ENCODE measurements at places on chromosomes 7 and 10.

- DNase-seq, result no peak
Measured at GRCh38 chr10:120578134-120578533, 121.1 kb downstream of the PLPP4 start.

GRCh38 chr7:15248514-15248913, 313.3 kb downstream of the AGMO start:
- no peak for DNase-seq

- no peak for DNase-seq
Measured at GRCh38 chr7:45149606-45150005, 8.0 kb upstream of the RAMP3 start.

GRCh38 chr10:99695761-99696160, 36.2 kb downstream of the COX15 start:
- DNase-seq, result no peak

GRCh38 chr7:17545348-17545747, 246.9 kb downstream of the AHR start:
- no peak for DNase-seq

DNA sequence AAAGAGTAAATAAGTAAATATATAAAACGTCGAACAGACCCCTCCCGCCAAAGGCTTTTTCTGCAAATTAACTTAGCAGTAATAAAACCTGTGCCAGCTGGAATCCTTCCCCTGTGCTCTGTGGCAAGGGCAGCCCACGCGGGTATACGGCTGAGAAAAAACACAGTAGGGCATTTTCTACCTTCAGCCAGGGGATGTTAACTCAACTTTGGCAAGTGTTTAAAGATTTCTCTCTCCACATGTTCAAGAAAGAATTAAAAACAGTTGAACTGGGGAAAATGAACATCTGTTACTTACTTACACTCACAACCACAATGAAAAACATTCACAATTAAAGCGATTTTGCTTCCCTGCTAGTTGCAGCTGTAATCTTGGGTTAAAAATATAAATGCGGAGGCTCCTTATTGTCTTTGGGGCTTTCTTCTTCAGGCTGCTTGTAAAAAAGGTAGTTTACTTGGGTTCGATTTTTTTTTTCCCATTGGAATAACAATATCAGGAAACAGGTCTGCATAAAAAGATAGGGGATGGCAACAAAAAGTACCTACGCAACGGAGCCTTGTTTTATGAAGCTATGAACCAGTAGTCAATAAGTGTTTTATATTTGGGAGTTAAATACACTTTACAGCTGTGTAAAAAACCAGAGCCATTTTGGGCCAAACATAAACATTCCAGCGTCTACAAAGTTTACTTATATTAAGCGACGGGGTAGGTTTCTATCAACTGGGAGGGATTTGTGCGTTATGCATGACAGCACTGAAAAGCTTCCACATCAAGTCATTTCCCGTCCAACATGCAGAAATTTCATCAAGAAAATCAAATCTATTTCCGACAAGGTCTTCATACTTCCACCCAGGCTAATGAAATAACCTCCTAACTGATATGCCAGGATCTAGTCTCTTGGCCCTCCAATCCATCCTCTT, 132.7 kb downstream of the TAX1BP1 start:
- no peak for DNase-seq

DNA sequence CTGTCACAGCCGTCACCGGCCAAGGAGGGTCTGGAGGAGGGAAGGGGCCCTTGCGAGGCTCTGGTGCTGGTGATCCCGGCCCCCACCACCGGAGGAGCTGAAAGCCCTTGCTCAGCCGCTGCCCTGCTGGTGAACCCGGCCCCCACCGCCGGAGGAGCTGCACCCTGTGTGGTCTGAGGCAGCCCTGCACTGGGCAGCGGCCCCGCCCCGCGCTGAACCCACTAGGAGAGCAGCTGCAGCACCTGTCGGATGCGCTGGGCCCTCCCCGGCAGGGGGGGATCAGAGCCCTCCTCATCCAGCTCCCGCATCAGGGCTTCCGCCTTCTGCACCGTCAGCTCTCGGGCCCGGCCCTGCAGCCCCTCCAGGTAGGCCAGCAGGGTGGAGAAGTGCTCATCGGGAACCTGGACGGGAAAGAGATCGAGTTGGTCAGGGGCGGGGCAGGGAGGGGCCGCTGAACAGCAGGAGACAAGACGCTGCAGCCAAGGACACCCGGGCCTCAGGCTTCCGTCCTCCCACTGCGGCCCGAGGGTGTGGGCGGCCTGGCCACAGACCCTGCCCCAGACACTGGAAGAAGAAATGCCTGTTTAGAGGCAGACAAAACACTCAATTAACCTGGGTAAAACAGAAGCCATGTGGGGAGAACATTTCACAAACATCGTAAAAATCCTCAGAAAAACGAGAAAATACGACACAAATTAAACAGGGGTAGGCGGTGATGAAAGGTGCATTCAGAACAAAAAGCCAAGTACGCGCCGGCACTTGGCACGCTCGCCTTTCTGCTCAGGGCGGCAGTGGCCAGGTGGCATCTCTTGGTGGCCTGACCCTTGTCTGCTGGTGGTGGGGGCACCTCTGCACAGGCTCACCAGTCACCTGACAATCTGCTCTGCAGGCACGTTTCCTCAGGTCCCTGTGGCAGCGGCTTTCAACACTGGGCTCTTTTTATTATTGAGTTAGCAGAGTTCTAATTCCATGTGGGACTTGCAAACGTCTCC, 14.7 kb downstream of the CYP2W1 start:
- DNase-seq, result no peak

DNA sequence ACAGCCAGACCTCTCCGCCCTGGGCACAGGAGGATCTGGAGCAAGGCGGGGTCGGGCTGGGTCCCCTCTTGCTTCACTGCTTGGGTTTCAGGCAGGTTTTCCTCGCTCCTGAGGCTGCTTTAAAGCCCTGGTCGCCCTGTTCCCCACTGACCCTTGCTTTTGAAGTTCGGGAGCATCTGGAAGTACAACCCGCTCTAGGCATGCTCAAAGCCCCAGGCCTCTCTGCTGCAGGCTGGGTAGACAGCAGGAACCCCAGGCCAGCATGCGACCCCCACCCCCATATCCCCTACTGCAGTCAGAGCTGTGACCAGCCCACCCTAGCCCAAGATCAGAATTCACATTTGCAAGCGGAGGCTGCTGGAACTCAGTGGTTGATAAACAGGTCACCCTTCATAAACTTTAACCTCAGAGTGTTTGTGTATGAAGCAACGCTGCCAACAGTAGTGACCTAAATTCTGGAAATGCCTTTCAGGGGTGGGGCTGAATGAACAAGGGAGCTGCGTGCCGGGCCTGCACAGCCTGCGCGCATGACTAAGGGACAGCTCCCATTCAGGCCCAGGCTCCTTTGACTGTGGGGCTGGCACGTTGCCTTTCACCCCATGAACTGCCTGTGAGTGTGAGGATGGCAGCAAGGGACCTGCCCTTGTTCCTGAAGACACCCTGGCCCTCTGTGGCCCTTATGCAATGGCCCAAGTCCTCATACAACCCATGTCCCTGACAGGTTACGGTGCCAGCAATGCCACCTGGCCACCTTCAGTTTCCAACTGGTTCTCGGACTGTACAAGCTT, 52.5 kb downstream of the PROSER2 start:
- no peak for DNase-seq

DNA sequence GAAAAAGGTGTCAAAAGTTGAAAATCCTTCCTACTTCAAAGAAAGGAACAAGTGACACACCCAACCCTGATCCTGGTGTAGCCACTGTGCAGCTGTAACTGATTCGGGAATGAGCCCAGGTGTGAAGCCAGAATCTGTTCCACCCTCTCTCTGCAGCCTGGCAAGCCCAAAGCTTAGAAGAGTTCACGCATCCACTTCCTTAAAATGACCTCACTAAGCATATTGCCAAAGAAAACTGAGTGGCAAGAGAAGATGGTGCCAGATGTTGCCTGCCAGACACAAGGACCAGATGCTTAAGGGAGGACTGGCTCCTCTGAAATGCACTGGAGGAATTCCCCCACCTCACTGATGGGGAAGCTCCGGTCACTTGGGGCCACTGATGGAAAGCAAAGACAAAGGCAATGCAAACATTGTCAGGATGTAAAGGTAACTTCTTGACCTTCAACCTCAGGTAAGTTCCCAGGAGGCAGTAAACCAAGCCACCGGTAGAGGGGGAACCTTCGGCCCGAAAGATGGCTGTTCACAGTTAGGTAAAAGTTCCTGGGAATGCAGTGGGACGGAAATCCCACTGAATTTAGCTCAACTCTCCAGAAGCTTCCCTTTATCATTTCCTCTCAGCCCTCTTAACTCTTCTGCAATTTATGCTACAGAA, 554.9 kb downstream of the KCNMA1 start:
- DNase-seq, result no peak

DNA sequence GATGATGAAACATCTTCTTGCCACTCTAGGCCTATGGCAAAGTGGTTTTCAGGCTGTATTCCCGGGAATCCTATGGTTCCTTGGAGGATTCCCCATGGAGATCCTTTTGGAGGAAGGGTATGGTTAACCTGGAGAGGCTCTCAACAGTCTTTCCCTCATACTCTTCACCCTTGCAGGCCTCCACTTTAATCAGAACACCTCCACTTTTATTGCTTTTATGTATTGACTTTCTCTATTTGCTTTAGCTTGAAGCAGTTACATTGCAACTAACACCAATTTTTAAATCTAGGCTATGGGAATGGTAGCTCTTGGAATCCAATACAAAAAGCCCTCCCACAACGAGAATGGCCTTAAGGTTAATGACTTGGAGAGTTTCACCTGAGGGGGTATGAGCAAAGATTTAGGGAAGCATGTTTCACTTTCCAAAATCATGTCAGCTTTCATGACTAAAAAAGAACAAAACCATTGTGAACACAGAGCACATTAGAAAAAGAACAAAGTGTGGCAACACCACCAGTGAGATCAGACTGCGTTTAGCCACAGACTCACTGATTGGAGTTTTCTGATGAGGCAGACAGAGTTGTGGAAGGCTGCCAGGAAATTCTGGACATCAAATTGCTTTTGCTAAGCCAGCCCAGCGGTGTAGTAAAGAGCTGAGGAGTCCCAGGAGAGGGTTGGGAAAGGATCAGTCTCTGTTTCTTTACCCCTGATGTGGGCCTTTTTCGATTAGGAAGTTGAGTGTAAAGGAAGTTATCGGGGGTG, 130.4 kb upstream of the BMPER start:
- DNase-seq, result no peak

DNA sequence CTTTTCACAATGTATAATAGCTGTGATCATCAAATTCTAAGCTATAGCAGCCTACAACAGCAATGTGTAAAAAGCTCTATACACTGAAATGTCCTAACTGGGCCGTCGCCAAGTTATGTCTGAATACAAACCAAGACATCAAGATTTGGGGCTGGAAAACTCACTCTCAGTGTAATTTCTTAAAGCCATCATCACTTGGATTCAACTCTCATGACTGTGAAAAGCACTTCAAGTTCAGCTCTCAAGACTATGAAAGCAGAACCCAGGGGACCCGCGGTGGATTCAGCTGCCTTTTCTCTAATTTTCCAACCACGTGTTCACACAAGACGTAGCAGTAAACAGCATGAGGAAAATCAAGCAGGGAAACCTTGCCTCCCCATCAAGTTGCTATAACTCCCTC, 15.8 kb upstream of the ZNRF2 start:
- no peak for DNase-seq

DNA sequence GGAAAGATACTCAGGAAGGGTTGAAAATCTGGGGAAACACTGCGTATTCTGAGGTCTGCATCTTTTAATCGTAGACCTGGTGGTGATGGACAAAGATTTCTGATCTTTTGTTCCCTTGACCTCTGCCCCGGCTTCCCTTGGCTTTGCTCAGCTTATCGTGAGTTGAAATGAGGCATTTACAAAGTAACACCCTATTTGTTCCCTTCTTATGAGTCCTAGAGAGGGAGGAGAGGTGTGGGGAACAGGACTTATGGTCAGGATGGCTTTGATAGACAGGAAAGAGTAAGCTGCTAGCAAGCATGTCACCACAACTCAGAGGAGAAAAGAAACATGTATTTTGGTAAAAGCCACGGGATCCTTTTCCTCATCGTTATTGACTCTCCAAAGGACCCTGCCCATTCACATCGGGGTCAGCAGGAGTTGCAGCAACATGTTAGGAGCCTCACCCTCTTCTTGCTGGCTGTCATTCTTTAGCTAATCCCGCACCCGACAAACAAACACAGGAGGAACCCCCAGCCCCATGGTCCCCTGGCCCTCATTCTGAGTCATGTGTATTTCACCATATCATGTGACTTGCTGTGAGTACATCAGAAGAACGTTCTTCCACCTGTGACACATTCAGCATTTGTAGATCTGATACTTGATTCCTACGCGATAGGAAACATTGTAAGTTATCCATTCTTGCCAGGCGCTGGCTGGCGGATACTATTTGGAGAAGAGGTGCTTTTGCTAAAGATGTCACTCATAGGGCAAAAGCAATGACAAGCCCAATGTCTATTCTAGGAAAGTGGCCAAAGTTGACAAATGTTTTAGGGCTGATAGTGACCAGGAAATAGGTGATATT, 170.1 kb downstream of the RTKN2 start:
- no peak for DNase-seq

- no peak for DNase-seq
Measured at GRCh38 chr10:51162002-51162401, 87.7 kb downstream of the PRKG1 start.

DNA sequence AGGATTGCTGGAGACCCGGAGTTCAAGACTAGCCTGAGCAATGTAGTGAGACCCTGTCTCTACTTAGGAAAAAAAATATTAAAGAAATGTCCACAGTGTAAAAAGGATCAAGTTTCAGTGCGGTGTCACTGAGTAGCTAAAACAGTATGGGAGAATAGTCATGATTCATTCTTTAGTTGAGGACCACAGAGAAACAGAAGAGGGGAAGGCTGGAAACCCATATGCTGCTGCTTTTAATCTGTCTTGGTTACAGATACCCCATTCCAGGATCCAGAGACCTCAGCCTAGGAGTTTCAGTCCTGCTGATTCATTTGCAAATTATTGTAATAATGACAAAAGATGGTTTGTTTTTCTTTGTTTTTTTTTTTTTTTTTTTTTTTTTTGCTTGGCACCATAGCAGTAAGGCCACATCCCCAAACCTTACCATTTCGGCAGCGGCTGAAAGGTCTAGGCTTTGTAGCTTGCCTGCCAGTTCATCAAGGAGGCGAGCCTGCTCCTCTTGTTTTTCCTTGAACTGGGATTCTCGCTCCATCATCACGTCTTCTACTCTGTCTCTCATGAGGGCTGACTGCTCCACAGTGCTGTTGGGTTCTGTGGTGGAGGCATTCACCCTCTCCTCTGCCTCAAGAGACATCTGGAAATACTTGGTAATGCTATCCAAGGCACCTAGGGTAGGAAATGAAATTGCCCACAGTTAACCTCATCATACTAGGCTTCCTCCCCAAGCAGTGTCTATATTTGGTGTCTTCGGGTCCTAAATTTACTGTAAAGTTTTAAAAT, 44.2 kb downstream of the DLD start:
- no peak for DNase-seq

- DNase-seq, result no peak
Measured at GRCh38 chr7:143401265-143401664, 7.4 kb downstream of the EPHA1 start.

- no peak for DNase-seq
Measured at GRCh38 chr10:30186371-30186875, 127.0 kb upstream of the JCAD start.

DNA sequence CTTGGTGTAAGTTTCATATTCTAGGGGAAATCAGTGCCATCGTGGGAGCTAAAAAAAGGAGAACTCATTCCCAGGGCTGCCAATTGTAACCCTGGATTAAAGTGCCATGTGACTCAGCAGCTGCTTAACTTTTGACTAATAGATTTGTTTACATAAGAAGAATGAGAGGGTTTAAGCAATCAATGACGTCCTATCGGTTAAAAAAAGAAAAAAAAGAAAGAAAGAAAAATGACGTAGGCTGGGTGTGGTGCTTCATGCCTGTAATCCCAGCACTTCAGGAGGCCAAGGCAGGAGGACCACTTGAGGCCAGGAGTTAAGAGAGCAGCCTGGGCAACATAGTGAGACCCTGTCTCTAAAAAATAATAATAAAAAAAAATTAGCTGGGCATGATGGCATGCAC, 116.2 kb upstream of the AFAP1L2 start:
- DNase-seq, result no peak

All from activated CD4-positive, alpha-beta T cell treated with anti-CD3 and anti-CD28 coated beads for 24 hours (primary cell).